ENCODE measurements at places on chromosomes 11 and 22.
A peak's percentile ranks its signal among the peaks of the same experiment; 100 is the strongest.

- peak; percentile 84 for DNase-seq
Measured at GRCh38 chr22:39388261-39389011, 11.1 kb upstream of the TAB1 start.

- DNase-seq, result peak; percentile 89
Measured at GRCh38 chr11:75031224-75031753, 42.6 kb downstream of the NEU3 start.

DNA sequence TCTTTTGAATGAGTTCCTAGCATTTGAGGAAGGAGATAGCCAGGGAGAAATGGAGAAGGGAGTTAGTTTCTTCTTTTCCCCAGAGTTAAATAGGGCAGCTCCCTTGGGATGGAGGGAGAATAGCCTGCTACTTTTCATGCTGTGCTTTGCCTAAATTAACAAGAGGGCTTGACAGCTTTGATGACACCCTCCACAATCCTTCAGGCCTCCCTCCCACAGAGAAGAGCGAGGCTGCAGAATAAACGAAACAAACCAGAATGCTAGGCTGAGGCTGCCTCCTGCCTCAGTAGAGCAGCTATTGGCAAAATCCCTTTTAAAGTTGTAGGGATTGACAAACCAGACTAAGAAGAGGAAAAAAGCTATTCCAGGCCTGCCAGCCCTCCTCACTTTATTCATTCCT, 94.6 kb downstream of the C11orf58 start:
- no peak for DNase-seq

GRCh38 chr11:7969756-7970646, 4.8 kb upstream of the NLRP10 start:
- DNase-seq, result no peak

DNA sequence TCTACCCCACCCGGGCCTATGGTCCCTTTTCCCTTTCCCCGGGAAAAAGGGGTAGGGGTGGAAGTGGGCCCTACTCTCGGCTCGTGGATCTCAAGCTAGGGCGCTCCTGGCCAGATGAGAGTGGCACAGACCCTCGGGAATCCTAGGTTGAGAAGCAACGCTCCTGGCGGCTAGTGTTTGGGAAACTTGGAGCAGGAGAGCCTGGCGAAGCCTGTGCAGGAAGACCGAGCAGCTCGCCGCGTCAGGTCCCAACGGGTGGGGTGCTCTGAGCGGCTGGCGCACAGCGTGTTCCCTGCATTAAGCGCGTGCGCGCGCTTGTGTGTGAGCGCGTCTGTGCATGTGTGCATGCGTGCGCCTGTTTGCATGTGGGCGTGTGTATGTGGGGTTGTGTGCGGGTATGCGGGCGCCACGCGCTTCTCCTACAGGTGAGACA, 7.1 kb upstream of the FLI1 start:
- peak; percentile 63 for DNase-seq

DNA sequence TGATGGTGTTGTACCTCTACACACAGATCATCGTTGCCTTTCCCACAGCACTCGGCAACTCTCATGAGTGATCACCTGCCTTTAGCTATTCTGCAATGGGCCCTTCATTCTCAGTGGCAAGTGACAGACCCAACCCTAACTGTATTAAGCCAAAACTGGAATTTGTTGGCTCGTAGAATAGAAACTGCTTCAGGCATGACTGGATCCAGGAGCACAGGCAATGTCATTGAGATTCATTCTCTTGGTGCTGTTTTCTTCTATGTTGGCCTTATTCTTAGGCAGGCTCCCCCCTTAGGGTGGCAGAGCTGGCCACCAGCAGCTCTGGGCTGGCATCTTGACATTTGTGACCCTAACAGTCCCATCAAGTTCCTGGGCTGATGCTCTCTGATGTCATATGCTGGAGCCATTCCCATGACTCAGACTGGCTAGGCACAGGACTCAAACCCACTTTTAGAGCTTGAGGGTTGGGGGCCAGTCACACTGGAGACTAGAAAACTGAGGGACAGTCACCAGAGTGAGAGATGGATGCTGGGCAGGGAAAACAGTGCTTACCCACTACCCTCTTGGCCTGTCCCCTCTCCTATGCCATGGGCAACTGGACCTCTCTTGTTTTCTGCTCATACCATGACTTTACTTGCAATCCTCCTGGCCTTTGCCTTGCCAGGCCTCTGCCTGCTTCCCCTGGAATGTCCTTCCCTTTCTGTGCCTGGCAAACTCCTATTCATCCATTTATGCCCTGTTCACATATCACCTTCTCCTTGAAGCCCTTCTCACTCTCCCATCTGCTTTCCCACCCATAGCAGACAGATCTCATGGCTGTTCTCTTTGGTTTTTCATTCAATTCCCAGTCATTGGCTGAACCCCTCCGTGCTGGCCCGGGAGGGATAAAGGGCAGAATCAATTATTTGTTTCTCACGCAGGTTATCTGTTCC, 7.1 kb upstream of the CDC42EP2 start:
- DNase-seq, result no peak

GRCh38 chr11:98568013-98568412, 452.7 kb upstream of the CNTN5 start:
- peak; percentile 48 for DNase-seq

- DNase-seq, result no peak
Measured at GRCh38 chr11:111438846-111439520, 59.9 kb upstream of the POU2AF1 start.

DNA sequence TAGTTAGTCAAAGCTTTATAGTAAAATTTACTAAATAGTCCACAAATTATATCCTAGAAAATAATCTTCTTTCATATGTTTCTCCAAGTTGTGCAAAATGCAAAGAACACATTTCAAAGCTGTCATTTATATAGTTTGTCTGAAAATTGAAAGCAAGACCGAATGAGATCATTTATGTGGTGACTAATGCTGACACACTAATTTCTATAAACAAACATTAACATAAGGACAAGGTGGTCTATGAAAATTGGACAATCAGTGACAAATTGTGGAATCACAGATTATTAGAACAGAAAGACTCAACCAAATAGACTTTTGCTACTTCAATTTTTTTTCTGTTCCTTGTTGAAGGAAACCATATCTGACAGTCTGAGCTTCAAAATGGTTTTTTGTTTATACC, 1056.1 kb downstream of the LRRC4C start:
- no peak for DNase-seq

GRCh38 chr22:45648301-45649117, 23.1 kb upstream of the ATXN10 start:
- no peak for DNase-seq

GRCh38 chr22:22720724-22721261, 76.4 kb downstream of the GGTLC2 start:
- peak; percentile 42 for DNase-seq

GRCh38 chr22:35458547-35459422, 58.8 kb downstream of the MCM5 start:
- DNase-seq, result no peak

DNA sequence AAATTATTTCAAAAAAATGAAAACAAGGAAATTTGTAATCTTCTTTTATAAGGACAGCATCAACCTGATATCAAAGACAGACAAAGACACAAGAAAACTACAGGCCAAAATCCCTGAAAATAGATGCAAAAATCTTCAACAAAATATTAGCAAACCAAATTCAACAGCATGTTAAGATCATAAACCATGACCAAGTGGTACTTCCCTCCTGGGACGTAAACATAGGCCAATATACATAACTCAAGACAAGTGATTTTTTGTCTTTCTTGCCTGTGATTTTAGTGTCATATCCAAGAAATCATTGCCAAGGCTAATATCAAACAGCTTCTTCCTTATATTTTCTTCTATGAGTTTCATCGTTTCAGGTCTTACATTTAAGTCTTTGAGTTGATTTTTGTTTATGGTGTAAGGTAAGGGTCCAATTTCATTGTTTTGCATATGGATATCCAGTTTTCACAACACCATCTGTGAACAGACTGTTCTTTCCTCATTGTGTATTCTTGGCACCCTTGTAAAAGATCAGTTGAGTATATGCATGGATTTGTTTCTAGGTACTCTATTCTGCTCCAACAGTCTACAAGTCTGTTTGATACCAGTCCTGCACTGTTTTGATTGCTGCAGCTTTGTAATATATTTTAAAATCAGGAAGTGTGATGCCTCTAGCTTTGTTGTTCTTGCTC, 50.0 kb downstream of the SBF2 start:
- DNase-seq, result no peak

- DNase-seq, result no peak
Measured at GRCh38 chr11:24132471-24132870, 364.4 kb upstream of the LUZP2 start.

GRCh38 chr11:83681906-83682610, 395.9 kb upstream of the CCDC90B start:
- DNase-seq, result no peak

DNA sequence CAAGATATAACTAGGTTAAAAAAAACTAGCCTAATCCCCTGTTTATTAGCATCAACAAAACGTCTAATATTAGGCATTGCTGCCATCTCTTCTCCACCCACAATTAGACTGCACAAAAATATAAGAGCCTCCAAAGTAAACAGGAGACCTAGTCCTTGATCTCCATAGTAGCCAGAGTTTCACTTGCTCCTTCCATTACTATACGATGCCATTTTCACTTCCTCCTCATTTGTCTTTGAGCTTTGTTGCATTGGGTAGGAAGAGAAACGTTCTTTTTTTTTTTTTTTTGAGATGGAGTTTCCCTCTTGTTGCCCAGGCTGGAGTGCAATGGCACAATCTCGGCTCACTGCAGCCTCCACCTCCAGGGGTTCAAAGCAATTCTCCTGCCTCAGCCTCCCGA, 42.3 kb upstream of the RDX start:
- no peak for DNase-seq

DNA sequence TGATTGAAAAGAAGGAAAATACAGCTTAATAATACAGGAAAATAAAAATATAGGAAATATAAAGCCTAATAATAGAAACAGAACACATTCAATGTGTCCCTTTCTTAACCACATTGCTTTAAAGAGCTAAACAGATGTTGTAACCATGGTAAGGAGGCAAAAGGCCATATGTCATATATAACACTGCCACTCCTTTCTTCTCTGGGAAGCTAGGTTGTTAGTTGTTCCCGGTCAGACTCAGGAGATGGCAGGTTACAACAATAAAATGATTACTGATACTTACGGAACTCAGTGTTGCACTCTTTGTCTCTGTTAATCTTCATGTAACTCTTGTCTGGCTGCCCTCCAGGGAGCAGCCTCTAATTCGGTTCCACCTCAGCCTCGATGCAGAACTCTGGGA, 134.7 kb upstream of the PGR start:
- DNase-seq, result no peak

All from fibroblast of pulmonary artery (primary cell).